AG09309 (cell line): ENCODE measurements at places on chromosomes 7 and 10.

DNA sequence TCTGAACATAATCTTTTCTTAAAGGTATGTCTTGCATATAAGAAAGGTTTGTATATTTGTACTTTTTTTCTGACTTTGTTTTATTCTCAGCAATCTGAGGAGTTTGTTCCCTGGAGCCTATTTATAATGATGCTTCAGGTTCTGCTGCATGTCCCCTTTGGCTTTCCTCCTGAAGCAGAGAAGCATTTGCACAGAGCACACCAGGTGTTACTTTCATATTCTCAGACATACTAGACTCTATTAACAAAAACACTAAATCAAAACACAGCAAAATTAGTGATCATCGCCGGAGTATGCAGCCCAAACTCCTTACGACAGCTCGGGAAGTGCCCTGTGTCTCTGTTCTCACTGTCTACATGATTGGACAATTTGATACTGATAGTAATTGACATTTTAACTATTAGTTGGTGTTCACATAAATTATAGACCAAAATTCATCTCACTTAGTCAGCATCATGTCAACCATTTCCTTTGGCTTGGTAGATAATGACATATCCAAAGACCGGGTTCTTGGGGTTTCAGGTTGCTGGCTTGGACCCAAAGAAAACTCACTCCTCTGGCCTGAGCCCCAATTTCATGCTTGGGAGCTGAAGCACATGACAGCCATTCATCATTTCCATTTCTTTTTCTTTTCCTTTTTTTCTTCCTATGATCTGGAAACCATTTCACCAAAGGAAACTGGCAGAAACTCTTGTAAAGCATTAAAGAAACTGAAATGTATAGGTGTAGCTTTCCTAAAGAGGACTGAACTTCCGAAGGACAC, 400.1 kb upstream of the NRP1 start:
- no peak for DNase-seq

DNA sequence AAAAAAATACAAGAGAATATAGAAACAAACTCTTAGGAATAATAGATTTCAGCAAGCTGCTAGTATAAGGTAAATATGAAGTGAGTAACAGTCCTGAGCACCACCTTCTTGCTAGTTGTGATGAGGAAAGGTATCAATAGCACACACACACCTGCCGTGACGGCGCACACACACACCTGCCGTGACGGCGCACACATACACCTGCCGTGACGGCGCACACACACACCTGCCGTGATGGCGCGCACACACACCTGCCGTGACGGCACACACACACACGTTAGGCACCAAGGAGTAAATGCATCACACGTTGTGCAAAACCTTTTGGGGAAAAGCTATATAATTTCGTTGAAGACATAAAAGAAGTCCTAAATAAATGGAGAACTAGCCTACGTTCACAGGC, 4.7 kb upstream of the JAKMIP3 start:
- DNase-seq = no peak

- no peak for DNase-seq
Observed at GRCh38 chr10:110209926-110210673, 2.7 kb downstream of the MXI1 start.

DNA sequence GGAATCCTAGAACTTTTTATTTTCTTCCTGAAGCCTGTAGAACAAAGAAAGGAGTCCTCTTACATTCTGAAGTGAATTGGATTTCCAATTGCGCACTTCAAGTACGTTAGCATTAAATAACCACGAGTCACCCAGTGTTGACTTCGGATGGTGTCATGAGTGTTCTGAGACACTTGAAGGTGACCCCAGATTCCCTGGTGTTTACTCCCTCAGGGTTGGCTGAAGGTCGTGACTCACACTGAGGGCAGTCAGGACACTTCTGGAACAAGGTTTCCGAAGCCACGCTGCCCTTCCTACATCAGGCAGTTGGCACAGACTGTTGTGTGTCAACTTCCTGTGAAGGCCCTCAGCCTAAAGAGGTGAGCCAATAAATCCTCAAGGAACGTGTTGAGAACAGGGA, 186.6 kb upstream of the CELF2 start:
- peak; percentile 46 for DNase-seq

DNA sequence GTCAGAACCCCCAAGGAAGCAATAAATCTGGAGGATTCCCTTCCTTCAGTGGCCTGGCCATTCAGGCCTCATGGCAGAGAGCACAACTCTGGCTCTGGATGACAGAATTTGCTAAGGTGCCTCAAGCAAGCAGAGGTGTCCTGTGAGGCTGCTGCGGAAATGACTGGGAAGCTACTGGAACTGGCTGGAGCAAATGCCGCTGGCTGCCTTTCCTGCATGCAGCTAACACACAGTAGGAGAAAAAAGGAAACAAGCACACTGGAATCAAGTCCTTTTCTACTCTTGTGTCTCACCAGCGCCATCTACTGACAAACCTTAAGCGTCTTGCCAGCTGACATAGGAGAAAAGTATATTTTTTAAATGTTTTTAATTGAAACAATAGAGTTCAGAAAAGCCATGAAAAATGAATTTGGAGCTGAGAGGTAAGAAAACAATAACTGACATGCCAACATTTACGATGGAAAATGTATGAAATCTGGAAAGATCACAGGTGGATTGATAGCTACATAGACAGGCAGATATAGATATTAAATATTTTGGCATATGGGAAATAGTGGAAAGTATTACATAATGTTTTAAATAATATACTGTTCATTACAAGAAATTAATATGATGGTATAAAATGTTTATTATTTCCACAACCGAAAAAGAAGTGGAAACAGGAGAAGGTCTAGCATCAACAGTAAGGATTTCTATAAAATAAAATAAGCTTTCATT, 951.6 kb downstream of the ANKRD7 start:
- no peak for DNase-seq

DNA sequence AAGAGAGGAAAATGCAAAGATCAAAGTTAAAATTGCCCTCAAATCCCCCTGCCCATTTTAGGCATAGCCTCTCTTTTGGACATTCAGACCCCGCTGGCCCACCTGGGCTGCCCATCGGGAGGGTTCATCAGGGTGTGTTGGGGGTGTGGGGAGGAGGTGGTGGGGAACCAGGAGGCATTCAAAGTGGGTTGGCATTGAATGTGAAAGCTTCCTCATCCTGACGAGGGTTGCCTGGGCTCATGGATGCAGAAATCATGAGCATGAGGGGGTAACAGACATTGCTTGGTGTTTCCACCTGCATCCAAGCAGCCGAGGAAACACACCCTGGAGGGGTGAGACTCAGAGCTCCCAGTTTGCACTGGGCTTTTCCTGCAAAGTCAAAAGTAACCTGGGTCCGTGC, 20.6 kb downstream of the BTBD16 start:
- DNase-seq = no peak

- DNase-seq = no peak
Observed at GRCh38 chr10:6838118-6838517, 258.0 kb upstream of the PRKCQ start.

DNA sequence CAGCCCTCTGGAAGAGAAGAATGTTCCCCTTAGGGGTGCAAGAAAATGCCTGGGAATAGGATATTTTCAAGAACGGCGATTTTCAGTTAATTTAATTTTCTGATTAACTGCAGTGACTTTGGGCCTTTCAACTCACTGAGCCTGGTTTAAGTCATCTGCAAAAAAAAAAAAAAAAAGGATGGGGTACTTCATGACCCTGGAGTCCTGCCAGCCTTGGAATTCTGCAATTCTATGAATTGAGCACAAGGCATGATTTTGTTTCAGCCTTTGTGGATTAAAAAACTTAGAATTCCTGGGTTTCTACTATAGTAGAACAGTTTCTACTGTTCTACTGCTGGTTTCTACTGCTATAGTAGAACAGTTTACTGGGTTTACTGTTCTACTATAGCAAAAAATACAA, 58.3 kb upstream of the CALD1 start:
- no peak for DNase-seq

DNA sequence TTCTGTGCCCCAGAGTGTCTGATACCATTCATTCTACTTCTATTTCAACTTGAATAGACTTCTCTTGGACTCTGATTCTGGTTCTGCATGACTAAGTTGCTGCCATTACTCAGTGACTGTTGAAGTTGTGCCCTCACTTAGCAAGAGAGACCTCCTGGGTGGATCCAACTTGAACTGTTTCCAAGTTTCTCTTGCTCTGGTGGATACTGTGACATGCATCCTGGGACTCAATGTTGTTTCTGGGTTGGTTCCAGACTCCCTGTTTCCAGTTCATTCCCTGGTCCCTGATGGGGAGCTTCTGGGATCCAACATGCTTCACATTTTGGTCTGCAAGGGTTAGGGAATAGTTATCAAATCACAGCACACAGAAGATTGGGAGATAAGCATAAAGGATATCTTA, 26.2 kb upstream of the PRPF18 start:
- DNase-seq = no peak
